ENCODE measurements at places on chromosomes 16 and 17.

DNA sequence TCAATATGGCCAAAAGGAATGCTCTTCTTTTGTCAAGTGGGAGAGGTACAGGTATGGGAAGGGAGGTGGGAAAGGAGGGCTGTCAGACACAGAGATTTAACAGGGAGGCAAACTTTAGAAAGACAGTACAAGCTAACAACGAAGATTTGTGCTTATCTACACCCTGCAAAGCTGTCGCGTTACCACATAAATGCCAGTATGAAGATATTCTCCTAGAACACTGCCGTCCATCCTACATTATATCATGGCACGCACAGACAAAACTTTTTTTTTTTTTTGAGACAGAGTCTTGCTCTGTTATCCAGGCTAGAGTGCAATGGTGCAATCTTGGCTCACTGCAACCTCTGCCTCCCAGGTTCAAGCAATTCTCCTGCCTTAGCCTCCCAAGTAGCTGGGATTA, 50.6 kb downstream of the STH start:
- no peak for DNase-seq

DNA sequence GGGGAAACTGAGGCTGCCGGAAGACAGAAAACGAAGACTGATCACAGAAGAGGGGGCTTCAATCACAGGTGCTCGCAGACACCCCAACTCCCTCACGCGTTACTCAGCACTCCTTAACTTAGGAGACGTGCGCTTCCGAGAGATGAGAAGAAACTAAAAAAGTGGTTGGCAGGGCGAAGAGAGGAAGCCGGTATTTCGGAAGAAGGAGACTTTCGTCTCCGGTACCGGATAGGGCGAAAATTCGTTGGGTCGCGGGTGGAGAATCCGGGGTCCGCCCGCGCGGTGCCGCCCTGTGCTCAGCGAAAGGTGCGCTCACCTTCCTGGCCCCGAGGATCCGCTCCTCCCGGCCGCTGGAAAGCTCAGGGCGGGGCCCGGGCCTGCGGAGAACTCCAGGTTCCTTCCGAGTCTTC, 917 bp upstream of the TBX2 start:
- DNase-seq: no peak

DNA sequence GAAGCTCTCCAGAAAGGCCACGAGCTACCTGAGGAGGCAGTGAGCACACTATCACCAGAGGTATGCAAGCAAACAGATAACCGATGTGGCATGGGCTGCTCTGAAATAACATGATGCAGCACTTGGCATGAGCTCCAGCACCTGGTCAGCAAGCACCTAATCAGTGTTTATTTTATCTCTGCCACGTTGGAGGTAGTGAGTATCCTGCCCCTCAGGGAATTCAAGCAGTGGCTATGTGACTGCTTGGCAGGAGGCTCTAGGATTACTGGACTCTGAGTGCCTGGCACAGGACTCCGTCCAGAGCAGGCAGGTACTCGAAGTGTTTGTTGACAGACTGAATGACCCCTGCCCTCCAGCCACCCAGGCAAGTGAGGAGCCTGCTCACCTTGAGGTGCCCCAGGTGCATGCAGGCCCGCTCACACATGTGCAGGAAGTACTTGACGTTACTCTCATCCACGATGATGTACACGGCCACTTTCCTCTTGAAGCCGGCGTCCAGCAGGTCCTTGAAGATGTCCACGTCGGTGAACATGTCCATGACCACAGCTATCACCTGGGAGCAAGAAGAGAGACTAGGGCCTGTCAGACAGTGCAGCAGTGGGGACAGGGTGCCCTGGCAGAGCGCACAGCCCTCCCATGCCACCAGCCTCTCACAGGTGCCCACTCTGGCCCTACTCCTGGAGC, 16.6 kb downstream of the FAM83G start:
- no peak for DNase-seq

- no peak for DNase-seq
These were observed 10.7 kb downstream of the WIPI1 start for GRCh38 chr17:68446626-68447041.

DNA sequence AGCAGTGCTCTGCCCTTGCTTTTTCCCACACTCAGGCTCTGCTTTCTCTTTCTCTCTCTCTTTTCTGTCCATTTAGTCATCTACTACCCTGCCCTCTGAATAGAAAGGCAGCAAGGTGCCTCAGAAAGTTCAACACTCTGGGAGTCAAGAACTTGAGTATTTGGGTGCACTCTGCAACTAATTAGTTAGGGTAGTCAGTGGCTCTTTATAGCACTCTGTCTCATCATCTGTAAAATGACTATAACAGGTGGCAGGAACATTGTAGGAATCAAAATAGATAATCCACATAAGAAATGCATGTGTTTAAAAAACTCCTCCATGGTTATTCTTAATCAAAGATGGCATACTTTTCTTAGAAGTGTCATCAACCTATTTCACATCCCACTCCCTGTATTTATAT, 7.2 kb downstream of the OR2C1 start:
- DNase-seq: no peak

GRCh38 chr17:61160204-61160603, 239.4 kb upstream of the TBX2 start:
- no peak for DNase-seq

- DNase-seq: no peak
These were observed 59.0 kb upstream of the ZNF469 start for GRCh38 chr16:88323546-88324330.

- peak; percentile 50 for DNase-seq
These were observed 190.3 kb downstream of the CPPED1 start for GRCh38 chr16:12613131-12613991.

- no peak for DNase-seq
These were observed 9.7 kb downstream of the IRX6 start for GRCh38 chr16:55333684-55334083.

- DNase-seq: no peak
These were observed 53.1 kb downstream of the MRM3 start for GRCh38 chr17:835263-835662.

GRCh38 chr17:56203430-56203829, 50.2 kb downstream of the ANKFN1 start:
- no peak for DNase-seq

GRCh38 chr17:42404326-42405055, 16.2 kb upstream of the STAT3 start:
- no peak for DNase-seq

DNA sequence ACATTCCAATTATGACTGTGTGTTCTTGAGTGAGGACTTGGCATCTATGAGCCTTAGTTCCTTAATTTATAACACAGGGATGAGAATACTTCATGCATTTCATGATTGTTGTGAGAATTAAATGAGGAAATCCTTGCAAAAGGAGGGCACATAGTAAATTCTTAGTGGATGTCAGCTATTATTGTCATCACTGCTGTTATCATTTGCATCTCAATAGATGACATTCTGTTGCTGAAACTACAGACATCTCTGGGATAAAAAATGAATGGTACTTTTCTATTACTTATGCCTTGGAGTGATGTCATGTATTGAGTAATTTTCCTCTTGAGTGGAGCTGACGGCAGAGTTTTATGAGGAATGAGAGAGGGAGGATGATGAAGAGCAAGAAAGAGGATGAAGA, 184.4 kb upstream of the CDH11 start:
- no peak for DNase-seq

DNA sequence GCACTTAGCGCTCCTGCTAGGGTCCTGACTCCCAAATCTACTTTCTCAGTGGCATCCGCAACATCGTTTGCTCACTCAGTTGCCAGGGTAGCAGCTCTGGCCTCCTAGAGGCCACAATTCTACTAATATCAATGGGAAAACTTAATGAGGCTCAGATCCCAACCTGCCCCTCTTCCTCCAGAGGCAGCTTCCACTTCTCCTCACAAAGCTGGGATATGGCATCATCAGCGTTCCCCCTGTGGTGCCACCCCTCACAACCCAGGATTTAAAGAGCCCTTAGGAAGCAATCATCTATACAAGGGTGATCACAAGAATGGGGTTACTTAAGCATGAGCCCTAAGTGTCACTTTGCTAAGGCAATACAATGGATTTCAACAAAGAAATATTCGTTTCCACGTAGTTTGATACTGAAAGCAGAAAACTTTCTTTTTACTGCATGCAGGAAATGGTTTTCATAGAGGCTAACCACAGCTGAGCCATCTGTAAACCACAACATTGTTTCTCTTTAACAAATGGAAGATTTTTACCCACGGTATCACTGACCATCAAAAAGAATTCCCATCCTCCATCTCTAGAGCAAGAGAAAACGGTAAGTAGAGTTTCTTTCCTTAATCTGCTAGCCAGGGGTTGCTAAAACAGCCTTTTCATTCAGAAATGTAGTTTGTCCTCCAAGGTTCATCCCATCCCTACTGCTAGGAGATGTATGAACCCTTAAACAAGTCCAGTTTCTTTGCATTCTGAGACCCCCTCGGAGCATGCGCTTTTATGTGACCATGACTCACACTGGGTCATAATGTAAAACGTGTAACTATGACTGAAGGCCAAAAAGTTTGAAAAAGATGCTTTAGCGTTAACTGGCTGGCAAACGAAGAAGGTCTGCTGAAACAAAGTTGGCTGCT, 68.3 kb upstream of the BCAR1 start:
- DNase-seq: no peak

DNA sequence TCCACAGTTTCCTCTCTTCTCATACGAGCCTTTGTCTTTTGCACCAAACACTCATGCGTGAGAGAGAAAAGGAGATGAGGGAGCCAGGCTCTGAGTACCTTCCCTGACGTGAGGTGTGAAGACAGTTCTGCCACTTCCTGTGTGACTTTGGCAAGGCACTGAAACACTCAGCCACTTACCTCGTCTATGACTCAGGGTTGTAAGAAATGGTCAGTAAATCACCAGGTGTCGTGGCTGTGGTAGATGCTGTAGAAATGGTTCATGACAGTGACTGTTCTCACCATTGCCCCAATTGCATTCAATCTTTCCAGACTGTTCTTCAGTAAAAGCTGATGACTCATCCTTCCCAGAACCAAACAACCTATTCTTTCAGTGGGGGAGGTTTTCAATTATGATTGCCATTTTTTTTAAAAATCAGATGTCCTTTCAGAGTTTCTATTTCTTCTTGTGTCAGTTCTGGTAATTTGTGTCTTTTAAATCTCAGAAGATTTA, 49.2 kb upstream of the CBFA2T3 start:
- DNase-seq: peak; percentile 56

DNA sequence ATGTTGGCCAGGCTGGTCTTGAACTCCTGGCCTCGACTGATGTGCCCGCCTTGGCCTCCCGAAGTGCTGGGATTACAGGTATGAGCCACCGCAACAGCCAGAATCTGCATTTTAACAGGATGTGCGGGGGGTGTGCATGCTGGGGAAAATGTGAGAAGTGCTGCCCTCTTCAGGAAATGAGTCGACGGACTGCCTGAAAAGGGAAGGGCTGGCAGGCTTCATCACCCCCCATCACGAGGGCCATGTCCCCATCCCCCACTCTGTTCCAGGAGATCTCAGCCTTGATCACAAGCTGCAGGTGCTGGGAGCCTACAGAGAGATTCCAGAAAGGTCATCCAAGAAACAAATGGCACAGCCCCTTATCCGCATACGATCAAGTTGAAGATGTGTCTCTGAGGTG, 195.3 kb upstream of the RPL38 start:
- DNase-seq: peak; percentile 11

GRCh38 chr17:62929320-62929719, 36.7 kb upstream of the TANC2 start:
- no peak for DNase-seq

DNA sequence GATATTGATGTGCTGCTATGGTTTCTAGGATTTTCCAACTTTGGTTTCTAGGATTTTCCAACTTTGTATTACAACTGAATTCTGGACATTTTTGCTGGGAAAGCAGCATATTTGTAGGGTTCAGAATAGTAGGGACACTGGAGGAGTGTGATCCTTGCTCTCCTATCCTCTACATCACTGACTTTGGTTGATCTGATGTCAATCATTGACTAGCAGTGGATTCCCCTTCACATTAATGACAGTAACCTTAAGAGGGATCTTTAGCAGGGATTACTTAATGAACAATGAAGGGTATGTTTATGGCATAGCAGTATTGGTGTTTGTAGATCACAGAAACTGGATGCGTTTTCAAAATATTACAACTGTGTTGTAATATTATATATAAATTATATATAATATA, 67.4 kb downstream of the MAP2K4 start:
- no peak for DNase-seq

GRCh38 chr17:49361129-49361901, 735 bp downstream of the ZNF652 start:
- peak; percentile 77 for DNase-seq

DNA sequence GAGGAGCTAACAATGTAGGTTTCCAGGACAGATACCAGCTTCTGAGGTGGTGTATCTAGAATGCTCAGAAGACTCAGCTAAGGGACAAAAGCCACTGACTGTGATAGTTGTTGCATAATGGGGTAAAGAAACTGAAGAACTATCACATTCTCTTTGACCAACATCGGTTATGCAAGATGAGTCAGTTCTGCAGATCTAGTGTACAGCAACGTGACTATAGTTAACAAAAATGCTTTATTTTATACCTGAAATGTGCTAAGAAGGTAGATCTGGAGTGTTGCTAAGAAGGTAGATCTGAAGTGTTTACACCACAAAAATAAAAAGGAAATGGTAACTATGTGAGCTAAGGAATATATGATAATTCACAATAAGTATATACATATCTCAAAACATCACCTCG, 2.5 kb downstream of the KRTAP9-6 start:
- DNase-seq: no peak

- no peak for DNase-seq
These were observed 16.8 kb downstream of the ADGRG5 start for GRCh38 chr16:57559072-57559790.

DNA sequence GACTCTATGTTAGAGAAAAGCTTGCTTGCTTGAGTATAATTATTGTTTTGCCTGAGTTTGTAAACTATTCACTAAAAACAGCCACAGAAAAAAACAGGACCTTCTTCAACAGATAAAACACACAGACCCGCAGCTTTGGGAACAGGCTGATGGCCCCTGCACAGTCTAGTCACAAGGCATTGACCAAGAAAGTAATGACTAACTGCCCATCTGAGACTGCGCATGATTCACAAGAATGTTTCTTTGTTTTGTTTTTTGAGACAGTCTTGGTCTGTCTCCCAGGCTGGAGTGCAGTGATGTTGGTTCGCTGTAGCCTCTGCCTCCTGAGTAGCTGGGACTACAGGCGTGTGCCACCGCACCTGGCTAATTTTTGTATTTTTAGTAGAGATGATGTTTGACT, 2.8 kb upstream of the ZKSCAN2 start:
- DNase-seq: no peak

- DNase-seq: no peak
These were observed 778.1 kb upstream of the SOX9 start for GRCh38 chr17:71342737-71343136.

DNA sequence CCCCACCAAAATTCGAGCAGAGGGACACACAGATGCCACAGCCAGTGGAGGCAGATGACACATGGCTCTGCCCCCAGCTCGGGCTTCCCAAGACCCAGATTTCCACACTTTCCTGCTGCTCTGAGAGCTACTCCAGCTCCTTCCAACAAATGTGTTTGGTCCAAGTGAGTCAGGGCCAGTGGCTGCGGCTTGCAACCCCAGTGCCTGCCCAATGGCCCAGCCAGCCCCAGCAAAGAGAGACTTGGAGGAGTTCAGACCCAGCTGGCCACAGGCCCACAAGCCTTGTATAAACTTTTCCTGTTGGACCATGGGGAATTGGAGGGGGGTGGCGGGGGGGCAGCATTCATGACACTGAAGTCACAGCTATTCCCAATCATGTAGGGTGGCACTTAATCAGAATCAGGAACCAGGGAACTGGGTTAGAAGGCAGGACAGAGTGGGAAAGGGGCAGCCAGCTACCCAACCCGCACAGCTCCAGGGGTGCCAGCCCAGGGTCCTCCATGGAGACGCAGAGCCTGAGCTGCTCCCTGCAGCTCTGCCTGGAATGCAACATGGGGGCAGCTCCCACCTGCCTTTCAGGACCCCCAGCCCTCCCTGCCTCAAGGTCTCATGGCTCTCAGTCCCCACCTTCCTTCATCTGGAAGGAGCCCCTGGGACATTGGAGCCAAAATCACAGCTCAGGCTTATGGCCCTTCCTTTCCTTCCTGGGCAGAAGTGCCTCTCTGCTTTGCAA, 17.5 kb upstream of the C16orf78 start:
- DNase-seq: no peak

Data from activated naive CD4-positive, alpha-beta T cell treated with Interleukin-2 at 50 U/mL for 16 hours (primary cell).